ENCODE measurements at places on chromosomes 6 and 20.

GRCh38 chr6:126546541-126547120 lies 206.7 kb downstream of the CENPW start:
- DNase-seq = no peak

DNA sequence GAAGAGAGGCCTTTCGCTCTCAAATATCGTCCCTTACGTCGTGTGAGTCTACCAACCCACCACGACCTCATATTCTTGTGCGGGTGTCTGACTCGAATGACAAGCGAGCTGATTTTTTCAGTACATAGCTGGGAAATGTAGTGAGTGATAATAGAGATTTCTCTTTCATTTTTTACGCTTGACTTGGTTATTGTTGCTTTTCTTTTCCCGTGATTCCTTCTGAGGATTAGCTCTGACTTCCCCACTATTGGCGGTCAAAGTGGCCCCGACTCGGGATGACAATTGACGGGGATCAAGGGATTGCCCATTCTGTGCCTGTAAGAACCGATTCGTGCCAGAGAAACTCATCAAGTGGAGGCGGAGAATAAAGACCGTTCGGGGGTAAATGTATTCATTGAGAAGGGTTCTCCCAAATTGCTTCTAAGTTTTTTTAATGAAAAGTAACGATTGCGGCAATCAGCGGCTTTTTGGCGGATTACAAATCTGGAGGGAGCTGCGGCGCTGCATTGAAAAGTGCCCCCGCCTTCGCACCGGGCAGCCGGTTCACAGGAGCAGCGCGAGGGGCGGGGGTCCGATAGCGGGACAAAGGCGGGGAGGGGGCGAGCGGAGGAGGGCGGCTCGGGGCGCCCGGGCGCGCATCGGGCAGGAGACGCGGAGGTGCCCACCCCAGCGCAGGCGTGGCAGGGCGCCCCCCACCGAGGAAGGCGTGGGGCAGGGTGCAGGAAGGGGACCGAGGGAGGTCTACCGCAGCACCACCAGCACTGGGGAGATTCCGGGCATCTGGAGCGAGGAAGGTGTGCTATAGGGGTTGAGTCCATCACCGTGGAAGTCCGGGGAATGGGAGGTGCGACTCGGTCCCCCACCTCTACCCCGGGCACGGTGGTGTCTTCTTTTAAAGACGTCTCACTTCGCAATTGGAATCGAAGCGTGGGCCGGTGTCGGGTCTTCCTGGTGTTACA lies 44.5 kb upstream of the OSTM1 start:
- peak; percentile 93 for DNase-seq

DNA sequence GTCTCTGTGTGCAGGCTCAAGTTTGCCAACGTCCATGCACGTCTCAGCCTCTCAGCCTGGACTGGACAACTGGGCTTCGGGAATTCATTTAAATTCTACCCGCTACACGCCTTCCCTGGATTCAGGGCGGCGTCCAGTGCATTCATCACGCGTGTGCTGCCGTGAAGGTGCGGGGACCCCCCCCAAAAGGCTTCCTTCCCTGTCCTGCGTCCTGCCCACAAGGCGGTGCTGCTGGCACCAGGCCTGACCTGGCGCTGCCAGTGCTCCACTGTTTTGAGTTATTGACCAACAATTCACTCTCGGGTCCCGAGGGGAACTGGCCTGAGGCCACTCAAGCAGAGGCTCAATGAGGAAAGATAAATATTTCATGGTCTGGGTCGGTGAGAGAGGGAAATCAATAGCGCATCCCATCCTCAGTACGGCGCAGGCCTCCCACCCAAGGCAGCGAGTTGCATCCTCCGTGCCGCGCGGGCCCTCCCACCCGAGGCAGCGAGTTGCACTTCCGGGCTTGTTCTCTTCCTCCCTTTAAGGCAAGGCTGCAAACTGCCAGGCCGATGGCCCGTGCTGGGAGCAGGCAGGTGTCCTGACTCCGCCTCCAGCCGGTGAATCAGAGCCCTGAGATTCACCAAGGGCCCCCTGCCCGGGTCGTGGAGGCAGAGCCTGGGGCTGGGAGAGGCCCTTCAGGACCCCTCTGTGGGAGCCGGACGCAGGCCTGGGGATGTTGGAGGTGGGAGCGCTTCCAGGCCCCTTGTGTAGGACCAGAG lies 22.8 kb upstream of the BHLHE23 start:
- peak; percentile 81 for DNase-seq

- no peak for DNase-seq
These were observed 109.3 kb downstream of the RNF144B start for GRCh38 chr6:18496462-18496861.

GRCh38 chr20:12911372-12911771 lies 97.4 kb upstream of the SPTLC3 start:
- no peak for DNase-seq

GRCh38 chr6:51203504-51203903 lies 384.8 kb downstream of the TFAP2B start:
- DNase-seq = no peak

DNA sequence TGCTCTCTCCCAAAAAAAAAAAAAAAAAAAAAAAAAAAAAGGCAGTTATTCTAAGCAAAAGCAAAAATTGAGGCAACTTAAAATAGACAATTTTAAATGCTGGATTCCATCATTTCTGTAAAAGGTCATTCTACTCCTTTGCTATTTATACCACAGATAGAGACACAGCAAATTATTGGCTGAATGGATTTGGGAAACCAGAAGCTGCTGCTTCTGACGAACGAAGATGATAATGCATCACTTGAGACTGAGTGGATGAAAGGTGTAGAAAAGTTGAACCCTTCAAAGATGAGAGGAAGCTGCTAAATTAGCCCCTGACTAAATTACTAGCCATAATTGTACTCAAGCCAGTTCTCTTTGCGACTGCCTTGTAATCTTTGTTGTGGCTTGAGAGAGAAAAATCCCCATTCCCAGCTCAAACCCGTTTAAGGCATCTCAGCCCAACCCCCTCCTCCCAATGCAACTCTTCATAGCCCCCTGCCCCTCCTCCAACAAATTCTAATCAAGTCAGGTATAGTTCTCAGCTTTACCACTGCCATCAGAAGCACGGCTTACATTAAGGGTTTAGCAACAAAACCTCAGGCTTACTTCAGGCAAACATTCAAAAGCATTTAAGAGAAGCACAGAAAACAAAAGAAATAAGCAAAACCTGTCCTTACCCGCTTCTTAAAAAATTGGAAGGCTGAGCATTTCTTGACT lies 1.0 kb downstream of the SGK1 start:
- DNase-seq = no peak

DNA sequence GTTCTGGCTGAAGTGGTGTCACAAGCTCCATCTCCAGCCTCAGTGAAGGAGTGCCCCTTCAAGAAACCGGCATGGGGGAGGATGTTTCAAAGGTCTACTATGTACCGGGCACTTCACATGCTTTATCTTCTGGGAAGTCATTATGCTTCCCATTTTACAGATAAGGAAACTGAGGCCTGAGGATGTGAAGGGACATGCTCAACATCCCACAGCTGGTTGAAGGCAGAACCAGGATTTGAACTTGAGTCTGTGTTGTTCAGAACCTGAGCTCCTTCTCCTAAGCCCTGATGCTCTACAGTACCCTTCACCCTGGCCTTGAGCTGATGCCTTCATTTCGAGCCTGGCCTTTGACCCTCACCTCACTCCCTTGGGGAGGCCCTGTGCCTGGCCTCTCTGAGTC lies 13.0 kb downstream of the GLP1R start:
- DNase-seq = peak; percentile 41

GRCh38 chr20:50588034-50588736 lies 78.0 kb downstream of the PTPN1 start:
- DNase-seq = peak; percentile 97

GRCh38 chr6:35478259-35478658 lies 10.1 kb downstream of the RPL10A start:
- peak; percentile 73 for DNase-seq
